HFFc6 (cell line): ENCODE measurements at places on chromosomes 13 and 19. TPM values are rescaled to one million over a fixed set of nuclear protein-coding genes. Genes with fewer than 3 reads are reported as not detected.
A peak's percentile ranks its signal among the peaks of the same experiment; 100 is the strongest.

DNA sequence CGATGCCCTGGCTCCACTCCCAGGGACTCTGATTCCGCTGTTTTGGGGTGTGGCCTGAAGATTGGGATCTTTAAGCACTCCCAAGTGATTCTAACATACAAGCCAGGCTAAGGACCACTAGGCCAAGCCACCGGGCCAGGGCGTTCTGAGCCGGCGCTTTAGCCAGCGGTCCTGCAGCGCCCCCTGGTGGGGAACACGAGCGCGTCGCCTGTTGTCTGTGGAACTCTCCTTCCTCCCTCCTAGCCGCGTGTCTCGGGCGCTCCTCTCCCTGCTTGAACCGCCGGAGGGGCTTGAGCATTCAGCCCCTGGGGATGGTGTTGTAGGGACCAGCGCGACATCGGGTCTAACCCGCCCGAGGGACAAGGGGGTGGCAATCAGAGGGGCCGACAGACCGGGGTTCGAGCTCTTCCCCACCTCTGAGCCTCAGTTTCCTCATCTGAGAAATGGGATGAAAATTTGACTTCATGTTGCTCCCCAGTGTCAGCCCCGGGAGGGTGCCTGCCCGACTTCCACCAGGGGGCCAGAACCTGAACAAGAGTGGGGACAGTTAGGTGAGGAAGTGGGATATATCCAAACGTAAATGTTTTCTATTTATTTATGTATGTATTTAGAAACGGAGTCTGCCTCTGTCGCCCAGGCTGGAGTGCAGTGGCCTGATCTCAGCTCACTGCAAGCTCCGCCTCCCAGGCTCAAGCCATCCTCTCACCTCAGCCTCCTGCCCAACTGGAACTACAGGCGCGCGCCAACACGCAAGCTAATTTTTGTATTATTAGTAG, 18.0 kb upstream of the PNMA8B start:
- H3K36me3 ChIP-seq = peaks cover 11% of the 10 kb centered on the region
- H3K27me3 ChIP-seq = peaks cover 15% of the 10 kb centered on the region

DNA sequence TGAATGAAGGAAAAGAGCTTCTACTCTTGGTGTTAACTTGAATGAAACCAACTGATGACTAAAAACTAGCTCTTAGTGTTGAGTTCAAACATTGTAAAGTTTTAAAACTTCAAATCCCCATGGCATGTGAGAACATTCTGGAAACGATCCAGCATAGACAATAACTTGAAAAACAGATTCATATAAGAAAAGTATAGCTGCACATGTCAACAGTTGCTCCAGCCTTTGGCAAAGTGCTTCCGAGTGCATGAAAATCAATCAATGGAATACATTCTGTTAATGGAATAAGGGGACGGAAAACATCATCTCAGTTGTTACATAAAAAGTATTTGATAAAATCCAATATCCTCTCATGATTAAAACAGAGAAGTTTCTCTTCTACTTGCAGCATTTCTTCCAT, 89.8 kb downstream of the MBNL2 start:
- H3K27me3 ChIP-seq = peaks cover 8% of the 10 kb centered on the region
- no peak overlapping the region for H3K4me3 ChIP-seq
- peaks cover 63% of the 10 kb centered on the region for H3K36me3 ChIP-seq

- peak; percentile 23 for DNase-seq
- H3K27me3 ChIP-seq = no peaks in the 10 kb centered on the region
- H3K4me3 ChIP-seq = peak overlapping the region; percentile 59
- H3K4me1 ChIP-seq = peaks cover 28% of the 10 kb centered on the region
Measured at GRCh38 chr13:73325723-73326558, 267.1 kb downstream of the KLF5 start.

DNA sequence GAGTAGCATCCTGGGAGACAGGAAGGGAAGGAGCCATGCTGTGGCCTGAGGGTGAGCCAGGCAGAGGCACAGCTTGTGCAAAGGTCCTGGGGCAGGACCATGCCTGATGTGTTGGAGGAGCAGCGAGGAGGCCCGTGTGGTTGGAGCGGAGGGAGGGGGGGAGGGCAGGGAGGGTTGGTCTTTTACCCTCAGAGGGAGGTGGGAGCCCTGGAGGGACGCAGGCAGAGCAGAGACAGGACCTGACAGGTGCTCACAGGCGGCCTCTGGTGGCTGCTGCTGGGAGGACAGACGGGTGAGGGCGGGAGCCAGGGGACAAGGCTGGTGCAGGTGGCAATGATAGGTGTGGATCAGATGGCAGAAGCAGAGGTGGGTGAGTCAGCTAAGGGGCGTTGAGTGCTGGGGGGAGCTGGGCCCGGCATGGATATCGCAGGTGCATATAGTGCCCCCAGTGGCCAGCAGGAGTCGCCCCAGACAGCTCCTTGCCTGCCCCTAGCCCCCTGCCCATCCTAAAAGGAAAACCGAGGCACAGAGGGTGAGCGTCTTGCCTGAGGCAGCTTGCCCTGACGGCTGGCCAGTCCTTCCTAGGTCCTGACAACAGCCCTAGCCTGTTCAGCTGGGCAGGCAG, 9.8 kb upstream of the GNA15 start:
- no peaks in the 10 kb centered on the region for H3K36me3 ChIP-seq
- DNase-seq = no peak
- H3K4me3 ChIP-seq = no peak overlapping the region
- H3K4me1 ChIP-seq = peaks cover 6% of the 10 kb centered on the region
- no peak overlapping the region for H3K27ac ChIP-seq

Gene ZNF112
- total RNA-seq = 2.9 to 4.3 TPM (median 4.0 TPM) in 3 replicates

Gene KLK4
- not detected in 3 replicates for total RNA-seq

- H3K4me3 ChIP-seq = no peak overlapping the region; the same call in 1 of the 2 replicates
- DNase-seq = no peak
- peaks cover 17% of the 10 kb centered on the region for H3K36me3 ChIP-seq
- H3K4me1 ChIP-seq = peaks cover 11% of the 10 kb centered on the region; the same call in 1 of the 2 replicates
Measured at GRCh38 chr19:1435378-1435989, 2.7 kb upstream of the RPS15 start.

GRCh38 chr19:12052091-12052496, 667 bp downstream of the ZNF878 start:
- peak; percentile 21 for DNase-seq
- H3K4me1 ChIP-seq = peaks cover 12% of the 10 kb centered on the region
- 0 out of 2 replicates have a peak overlapping the region, but pooled peaks have one; percentile 2 for H3K27ac ChIP-seq
- peak overlapping the region; percentile 85 for H3K4me3 ChIP-seq

Gene ZNF729
- total RNA-seq = not detected in 3 replicates

Gene NOSIP
- total RNA-seq = 65.5 and 79.7 TPM in 2 replicates

- H3K27ac ChIP-seq = no peak overlapping the region
- no peak overlapping the region for H3K4me3 ChIP-seq
- 0 out of 2 replicates have a peak, but pooled peaks cover 4% of the 10 kb centered on the region for H3K4me1 ChIP-seq
- no peaks in the 10 kb centered on the region for H3K36me3 ChIP-seq
Measured at GRCh38 chr19:9128171-9128570, 1.4 kb upstream of the OR7G3 start.

DNA sequence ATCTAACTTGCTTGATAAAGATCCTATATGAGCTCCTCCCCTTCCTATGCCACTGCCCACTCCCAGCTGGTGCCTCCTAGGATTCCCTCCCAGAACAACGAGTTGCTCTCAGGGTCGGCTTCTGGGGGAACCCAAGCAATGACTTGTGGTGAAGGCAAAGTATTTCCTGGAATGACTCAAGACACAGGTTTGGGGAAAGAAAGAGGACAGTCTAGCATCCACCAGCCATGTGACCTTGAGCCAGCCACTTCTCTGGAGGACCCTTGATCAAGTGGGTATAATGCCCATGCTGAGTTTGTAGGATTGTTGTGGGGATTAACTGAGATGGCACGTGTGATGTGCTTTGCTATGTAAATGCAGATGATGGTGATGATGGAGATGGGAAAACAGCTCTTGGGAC, 33.0 kb downstream of the MBD3L2B start:
- no peak overlapping the region for H3K27ac ChIP-seq
- H3K4me1 ChIP-seq = no peaks in the 10 kb centered on the region
- H3K36me3 ChIP-seq = peaks cover 7% of the 10 kb centered on the region
- no peak for DNase-seq
- no peaks in the 10 kb centered on the region for H3K27me3 ChIP-seq

DNA sequence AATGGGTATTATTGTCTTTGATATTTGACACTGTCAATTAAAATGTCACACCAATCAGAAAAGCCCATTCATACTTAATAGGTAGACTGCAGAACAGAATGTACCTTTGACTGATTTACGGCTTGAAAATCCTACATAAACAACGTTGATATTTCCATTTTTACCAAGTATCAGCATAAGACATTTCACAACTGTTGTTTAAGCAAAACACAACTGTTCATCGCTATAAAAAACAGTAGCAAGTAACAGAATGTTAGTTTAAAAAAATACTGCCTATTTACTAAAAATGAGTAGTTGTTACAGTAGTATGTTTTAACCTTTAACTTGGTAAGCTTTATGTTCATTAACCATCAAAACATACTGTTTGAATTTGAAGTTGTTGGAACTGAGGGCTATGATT, 1096.6 kb downstream of the PCDH17 start:
- no peak overlapping the region for H3K27ac ChIP-seq
- H3K36me3 ChIP-seq = no peaks in the 10 kb centered on the region
- H3K4me3 ChIP-seq = no peak overlapping the region
- H3K4me1 ChIP-seq = no peaks in the 10 kb centered on the region
- no peak for DNase-seq
- H3K27me3 ChIP-seq = no peaks in the 10 kb centered on the region
